ENCODE measurements at places on chromosomes 16 and 17. TPM values are rescaled to one million over a fixed set of nuclear protein-coding genes. Genes with fewer than 3 reads are reported as not detected.

DNA sequence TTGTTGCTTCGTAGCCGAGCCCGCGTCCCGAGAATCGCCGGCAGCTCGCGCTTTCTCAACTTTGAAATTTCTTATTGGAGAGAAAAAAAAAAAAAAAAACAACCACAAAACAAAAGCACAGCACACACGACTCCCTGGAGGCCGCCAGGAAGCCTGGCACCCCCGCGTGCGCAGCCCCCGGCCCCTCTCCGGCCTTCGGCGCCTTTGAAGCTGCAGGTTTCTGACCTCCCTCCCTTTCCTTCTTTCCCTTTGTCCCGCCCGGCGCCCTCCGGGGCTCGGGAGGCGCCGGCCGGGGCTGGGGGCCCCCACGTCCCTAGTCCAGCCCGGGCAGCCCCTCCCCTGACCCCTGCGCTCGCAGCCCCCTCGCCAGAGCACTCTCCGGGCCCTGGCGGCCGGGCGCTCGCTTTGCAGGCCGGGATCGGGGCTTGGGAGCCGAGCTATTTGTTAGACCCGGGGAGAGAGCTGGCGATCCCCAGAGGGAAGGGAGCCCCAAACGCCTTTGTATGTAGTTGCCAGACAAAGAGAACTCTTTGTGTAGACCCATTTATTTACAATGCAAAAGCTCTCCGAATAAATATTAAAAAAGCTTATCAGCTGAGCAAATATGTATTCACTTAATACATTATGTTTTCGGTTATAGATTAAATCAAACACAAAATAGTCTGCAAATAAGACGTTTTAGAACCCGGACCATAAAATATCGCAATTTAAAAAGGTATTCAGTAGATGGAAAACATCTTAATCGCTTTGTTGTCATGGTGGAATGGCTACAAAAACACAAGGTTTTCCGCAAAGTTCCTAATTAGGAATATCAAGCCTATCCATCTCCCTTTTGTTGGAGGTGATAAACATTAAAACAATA, 2.3 kb downstream of the BAHCC1 start:
- DNase-seq, result peak; percentile 86

GRCh38 chr16:63323055-63323454, 1286.8 kb upstream of the CDH8 start:
- no peak for DNase-seq

GRCh38 chr16:1048442-1049112, 24.0 kb upstream of the SSTR5 start:
- DNase-seq, result peak; percentile 90

GRCh38 chr16:88390735-88391134, 8.0 kb downstream of the ZNF469 start:
- DNase-seq, result no peak

The UTS2R gene
- 7.2 TPM for total RNA-seq

The CORO6 gene
- total RNA-seq, result 1.4 TPM
